ENCODE measurements at places on chromosomes 4 and X.

- no peak for DNase-seq
These were observed 42.5 kb upstream of the MAP9 start for GRCh38 chr4:155419266-155419665.

- no peak for DNase-seq
These were observed 106.4 kb downstream of the RAPGEF2 start for GRCh38 chr4:159209249-159209648.

DNA sequence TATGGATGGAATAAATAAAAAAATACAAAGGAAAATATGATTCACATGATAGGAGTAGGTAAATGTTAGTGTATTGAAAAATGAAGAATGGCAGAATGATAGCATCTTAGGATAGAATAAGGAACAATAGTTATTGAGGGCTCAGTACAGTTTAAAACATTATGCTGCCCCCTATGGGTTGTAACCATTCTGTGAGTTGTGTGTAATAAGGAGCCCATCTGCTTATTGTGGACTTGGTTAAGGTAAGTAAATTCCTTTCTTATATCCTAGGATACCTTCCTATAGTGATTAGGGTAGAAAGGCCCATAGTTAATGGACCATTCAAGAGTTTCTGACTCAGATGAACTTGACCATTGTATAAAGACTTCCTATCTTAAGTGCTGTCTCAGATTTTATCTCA is 195.8 kb downstream of the PDHA2 start:
- DNase-seq = no peak

- DNase-seq = no peak
These were observed 170.1 kb downstream of the AFAP1 start for GRCh38 chr4:7769396-7770223.

DNA sequence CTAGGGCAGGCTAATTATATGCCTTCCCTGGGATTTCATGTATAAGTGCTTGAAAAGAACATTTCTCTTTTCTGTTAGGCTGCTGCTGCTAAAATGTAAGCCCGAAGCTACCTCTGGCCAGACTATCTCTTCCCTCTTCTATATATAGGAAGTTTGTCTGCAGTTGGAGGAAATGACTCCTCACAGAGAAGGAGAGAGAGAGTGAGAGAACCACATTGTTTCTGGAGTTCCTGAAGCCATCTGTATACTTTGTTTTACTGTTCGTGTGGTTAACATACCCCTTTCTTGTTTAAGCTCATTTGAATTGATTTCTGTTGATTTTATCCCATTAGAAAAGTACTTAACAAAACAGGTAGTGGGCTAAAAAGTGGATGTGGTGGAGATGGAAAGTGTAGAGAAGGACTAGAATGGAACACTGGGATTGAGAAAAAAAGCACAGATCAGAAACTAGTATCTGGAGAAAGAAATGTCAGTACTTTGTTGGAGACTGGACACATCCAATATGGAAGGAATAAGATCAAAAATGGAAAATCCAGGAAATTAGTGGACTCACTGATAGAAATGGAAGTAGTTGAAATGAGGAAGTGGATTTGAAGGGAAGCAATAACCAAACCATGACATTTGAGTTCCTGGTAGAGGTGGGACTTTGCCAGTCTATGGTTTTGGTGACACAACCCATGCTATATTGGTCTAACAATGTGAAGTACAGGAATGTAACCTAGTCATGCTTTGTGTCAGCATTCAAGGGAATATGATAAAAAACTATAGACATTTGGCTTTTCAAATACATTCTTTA is 112.6 kb downstream of the TMA16 start:
- DNase-seq = no peak

DNA sequence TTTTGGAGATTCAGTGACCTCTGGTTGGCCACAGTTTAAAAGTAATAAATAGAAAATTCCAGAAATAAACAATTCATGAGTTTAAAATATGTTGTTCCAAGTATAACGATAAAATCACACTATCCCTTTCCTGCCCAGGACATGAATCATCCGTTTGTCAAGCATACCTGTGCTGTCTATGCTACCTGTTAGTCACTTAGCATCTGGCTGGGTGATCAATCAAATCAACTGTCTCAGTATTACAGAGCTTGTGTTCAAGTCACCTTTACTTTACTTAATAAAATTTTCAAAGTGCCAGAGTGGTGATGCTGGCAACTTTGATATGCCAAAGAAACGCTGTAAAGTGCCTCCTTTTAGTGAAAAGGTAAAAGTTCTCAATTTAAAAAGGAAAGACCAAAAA is 979.5 kb upstream of the NDST4 start:
- DNase-seq = no peak

DNA sequence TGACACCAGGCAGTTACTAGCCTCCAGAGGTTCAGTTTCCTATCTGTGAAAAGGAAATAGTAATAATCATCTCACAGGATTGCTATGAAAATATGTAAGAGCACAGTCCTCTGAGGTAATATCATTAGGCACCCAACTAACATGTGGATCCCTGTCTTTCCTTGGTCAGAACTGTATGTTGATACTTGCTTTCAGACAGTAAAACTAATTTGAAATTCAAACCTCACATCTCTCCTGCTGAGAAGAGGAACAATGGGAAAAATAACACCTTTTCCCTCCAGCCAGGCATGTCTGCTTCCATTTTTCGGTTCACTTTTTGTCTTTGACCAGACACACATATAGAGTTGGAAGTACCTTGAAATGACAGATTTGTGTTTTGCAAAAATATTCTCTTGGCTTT is 262.7 kb downstream of the IL15 start:
- DNase-seq = no peak

DNA sequence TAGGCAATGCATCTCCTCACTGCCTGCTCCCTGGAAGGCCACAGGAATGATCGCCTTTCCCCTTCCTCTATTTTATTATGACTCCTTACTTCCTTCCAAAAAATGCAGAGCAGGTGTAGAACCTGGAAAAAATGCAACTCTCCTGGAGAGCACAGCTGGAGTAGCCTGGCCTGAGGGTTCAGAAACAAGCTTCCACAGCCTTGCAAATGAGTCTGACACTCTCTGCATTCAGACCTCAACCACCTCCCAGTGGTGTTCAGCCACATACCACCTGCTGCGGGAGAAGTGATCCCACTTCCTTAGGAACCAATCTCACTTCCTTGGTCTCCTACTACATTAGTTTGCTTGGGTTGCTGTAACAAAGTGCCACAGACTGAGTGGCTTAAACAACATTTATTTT is 368.1 kb upstream of the NOCT start:
- no peak for DNase-seq

GRCh38 chr4:182394181-182394580 is 151.0 kb downstream of the TENM3 start:
- DNase-seq = no peak
